ENCODE measurements at places on chromosomes 12 and 14.

GRCh38 chr14:59897757-59898383 is 22.1 kb upstream of the LRRC9 start:
- DNase-seq, result no peak

DNA sequence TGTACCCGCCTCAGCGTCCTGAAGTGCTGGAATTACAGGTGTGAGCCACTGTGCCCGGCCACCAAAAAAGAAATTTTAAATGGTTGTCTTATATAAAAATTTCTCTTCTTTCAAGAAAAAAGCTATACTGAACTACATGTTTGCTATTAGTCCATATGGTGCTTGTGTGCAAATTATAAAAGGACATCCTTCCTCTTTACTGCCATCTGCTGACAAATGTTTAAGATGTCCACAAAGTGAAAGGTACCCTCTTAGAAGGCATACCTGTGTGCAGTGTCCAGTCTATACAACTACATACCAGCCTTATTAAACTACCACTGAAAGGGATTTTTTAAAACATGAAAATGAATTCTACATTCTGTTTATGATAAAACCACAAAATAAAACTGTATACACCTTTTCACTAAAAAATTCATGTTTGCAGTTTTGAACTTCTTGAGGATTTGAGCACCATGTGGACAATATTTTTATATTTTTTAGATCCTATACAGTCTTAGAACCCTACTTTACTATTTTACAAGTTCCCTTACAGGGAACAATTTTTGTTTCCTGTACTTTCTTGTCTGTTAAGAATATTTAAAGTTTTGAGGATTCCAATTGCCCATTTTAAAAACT is 32.8 kb upstream of the TOMM20L start:
- no peak for DNase-seq

DNA sequence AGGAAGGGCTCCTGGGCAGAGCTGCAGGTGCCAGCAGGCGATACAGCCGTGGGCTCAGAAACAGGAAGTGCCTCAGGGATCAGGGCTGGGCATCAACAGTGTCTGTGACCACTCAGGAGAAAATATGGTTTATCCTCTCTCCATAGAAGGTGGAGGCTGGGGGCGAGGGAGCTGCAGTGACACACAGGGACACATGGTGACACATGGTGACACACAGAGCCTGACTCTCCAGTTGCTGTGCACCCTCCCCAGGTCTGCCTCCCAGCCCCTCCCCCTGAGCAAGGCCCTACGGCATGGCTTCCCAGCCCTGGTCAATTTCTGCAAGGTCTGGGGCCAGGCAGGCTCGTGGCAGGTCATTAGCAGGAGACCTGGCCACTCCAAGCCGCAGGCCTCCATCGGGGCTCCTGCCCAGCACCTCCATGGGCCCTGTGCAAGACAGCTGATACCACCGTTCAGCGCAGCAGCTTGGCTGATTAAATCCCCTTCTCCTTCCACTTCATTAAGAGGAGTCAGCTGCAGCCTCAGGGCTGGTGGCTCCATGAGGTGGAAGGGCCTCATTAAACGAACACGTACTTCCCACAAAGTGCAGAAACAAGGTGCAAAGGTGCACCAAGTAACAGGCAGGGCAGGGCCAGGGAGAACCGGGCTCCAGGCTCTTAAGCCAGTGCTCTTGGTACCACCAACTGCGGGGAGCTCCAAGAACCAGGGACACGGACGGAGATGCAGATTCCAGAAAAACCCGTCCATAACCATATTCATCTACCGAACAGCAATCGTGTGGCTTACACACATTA is 60.7 kb downstream of the CCNK start:
- no peak for DNase-seq

- no peak for DNase-seq
These were observed 63.2 kb downstream of the DIO3 start for GRCh38 chr14:101624536-101624935.
